ENCODE measurements at places on chromosomes 6 and 20.
A peak's percentile ranks its signal among the peaks of the same experiment; 100 is the strongest.

GRCh38 chr6:49225471-49225870 is 237.6 kb downstream of the MMUT start:
- no peak for DNase-seq

GRCh38 chr20:39358052-39358451 is 395.9 kb downstream of the DHX35 start:
- no peak for DNase-seq

DNA sequence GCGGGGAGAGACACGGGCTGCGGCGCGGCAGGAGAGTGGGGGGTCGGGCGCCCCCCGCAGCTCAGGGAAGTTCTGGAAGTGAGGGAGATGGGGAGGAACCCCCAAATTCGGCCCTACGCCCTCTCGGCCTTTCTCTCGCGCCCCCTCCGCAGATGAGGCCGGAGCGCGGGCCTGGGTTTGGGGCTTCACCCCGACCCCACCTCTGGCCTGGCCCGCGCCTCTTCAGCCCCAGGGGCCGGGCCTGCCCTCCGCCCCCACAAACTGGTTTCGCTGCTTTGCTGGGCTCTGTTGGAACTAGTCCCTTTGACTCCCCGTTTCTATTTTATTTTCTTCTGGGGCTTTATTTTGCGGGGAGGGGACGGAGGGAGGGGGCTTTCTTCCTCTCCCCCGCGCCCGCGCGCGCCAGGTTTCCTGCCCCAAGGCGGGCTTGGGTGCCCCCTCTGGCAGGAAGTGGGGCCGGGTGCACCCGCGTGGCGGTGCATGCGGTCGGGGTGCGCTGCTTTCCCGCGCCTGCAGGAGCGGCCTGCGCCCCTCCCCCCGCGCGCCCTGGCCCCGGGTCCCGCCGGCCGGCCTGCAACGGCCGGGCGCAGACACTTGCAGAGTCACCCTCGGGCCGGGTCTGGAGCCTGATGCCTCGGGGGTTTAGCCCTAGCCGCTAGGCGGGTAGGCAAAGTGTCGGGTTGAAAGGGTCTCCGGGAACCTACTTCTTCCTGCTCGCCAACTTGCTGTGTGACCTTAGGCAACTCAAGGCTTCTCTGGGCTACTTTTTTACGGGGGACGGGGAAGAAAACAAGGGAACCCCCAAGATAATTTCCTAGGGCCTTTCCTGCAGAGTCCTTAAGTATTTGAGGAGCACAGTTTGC is 1.3 kb downstream of the HMGA1 start:
- peak; percentile 84 for DNase-seq

DNA sequence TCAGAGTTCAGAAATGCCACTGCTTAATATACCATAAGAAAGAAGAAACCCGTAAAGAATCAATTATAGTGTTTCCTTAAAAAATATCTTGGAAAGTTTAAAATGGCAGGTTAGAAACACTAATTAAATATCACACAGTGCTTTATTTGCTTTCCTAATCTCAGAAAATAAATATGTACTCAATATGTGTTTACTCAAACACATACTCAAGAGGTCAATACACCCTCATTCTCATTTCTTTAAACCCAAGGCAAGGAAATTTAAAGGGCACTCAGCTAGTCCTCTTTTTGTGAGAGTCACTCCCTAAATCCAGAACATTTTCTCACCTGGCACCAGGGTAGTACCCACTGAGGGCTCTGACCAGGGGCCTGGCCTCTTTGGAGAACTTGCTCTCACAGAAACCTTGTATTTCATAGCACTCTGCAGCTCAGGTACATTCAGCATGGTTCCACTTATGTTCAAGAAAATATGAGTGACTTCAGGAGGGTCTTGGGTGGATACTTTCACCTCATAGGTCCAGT is 38.2 kb downstream of the ROS1 start:
- DNase-seq, result no peak

DNA sequence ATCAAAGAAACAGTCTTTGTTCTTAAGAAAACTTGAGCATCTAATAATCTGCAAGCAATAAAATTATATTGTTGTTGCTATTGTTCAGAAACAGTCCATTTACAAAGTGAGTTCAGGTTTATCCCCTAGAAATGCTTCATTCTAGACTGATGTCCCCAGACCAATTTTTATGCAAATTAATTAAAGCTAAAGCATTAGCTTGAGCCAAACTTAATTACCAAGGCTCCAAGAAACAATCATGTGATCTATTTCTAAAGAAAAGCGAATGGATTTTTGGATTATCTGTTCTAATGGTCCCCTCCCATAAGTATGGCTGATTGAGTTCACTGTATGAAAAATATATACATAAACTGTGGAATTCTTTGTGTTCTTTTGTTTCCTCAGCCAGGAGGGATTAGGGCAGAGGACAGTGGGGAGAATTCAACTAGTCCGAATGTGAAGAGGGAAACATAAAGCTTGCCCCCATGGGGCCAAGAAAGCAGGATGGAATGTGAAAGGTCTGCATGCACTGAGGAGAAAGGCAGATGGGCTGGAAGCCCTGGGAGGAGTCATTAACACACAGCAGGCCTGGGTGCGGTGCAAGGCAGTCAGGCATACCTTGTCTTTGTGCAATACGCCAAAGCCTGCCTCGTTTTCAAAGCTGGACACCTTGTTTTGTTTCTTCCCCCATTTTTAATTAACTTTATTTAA is 597.1 kb downstream of the KIF16B start:
- no peak for DNase-seq

GRCh38 chr6:18503593-18504231 is 116.6 kb downstream of the RNF144B start:
- peak; percentile 69 for DNase-seq

DNA sequence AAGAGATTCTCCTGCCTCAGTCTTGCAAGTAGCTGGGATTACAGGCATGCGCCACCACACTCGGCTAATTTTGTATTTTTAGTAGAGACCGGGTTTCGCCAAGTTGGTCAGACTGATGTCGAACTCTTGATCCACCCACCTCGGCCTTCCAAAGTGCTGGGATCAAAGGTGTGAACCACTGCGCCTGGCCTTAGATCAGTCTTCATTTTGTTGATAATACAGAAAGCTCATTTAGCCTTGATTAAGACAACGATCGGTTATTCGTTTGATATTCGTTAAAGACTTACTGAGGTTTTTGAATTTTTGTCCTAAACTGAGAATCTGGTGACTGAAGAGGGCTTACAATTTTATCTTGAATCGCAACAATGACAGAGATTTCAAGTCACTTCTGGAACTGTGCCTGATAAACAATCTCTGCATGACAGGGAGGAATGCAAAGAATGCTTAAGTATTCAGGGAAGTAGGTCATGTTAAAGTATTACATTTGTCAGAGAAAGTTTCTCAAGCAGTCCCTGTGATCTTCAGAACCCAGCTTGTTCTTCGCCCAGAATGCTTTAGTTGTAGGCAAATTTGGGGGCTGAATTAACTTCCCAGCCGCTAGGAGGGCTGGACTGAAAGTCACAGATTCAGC is 14.8 kb downstream of the AKAP12 start:
- no peak for DNase-seq

- no peak for DNase-seq
Measured at GRCh38 chr6:125121894-125122293, 31.7 kb upstream of the TPD52L1 start.

DNA sequence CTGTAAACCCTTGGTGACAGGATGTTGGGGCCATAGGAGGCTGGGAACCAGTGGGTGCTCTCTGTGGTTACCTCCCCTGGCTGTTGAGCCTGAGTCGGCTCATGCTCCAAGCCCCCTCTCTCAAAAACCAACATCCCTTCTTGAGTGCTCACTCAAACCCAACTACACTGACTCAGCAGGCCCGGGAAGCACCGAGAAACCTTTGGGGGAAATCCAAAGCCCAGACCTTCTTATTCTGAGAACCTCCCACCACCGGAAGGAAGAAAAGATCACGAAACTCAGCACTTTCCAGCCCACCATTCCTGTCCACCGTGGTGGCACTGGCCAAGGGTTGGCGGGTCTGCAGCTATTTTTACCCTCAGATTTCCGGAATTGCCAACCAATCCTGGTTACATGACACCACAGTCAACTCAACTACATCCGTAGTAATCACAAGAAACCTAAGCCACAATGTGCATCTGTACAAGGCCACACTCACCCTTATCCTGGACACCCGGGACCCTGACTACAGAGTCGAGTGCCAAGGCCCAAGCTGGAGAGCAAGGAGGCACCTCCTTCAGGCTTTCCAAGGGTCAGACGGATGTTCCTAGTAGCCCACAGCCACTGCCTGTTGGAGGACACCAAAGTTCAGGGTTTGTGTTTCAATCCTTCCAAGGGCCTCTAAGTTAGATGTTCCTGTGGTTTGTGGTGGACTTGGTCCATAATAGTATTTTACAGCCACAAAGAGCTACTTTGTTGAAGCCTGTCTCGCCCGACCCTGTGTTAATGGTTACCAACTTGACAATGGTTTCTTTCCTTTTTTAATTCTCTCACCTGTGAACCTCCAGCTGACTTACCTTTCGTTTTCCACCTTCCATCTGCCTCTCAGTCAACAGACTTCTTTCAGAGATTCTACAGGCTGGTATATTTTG is 317.0 kb downstream of the CDC5L start:
- no peak for DNase-seq

DNA sequence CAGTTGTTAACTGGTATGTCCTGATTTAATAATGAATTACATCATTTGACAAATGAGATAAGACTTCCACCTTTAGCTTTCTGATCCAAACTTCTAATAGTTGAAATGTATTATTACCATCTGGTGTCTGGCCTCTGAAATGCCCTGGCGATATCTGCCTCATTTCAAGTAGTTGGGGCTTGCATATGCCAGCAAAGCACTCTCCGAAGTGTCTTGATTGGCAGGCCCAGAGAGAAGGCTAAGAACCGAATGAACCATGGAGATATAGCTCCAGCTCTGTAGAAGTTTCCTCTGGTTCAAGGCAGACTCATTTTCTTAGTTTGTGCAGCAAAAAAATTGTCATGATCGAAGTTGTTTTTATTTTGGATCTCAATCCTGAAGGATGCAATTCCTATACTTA is 13.4 kb upstream of the HIVEP2 start:
- no peak for DNase-seq

DNA sequence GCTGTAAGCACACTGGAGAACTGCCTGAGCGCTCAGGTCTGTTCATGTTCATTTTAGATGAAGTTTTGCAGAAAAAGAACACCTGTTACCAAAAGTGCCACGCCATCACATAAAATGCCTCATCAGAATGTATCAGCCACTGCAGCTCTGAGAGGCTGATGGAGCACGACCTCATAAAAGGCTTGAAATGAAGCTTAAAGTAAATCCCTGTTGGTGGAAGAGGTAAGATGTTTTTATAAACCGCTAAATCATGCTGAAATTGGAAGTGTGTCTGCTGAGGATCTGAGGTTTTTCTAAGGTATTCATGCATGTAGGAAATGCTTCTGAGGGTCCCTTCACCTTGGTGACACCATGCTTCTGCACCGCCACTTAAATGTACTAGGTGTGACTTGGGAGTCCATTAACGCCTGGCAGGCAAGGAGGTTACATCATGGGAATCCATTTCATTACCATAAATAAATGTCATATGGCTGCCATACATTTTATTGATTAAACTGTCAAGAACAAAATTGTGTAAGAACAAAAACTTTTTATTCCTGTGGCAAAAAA is 363.1 kb upstream of the AGPAT4 start:
- DNase-seq, result no peak

DNA sequence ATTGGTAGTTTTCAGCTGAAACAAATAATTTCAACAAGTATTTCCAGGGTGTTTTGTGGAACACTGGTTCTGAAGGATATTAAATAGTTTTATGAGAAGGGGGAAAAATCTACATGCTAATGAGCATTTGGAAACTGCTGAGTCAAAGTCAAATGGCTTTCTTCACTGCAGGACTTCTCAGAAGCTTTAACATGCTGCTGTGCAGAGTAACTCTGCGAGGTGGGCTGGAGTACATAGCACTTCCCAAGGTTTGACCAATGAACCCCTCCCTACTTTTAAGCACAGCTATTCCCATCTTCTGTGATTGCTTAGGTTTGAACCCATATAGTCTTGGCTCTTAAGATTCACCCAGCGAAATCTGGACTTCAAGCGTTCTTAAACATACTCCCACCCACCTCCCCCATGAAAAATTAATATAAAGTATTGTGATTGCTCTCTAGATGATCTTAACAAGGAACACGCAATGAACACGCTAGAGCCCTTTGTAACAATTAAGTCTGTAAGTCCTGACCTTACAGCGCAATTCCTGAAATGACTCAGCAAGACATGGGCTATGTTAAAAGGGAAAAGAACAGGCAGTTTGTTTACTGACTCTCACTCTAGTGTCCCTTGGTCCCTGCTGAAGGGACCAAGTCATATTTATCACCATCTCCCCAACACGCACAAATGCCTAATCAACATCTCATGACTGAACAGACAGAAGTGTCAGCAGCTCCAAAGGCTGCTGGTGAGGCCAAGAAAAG is 105.2 kb downstream of the NFATC2 start:
- DNase-seq, result no peak

GRCh38 chr6:142783499-142783898 is 161.5 kb downstream of the HIVEP2 start:
- DNase-seq, result no peak

DNA sequence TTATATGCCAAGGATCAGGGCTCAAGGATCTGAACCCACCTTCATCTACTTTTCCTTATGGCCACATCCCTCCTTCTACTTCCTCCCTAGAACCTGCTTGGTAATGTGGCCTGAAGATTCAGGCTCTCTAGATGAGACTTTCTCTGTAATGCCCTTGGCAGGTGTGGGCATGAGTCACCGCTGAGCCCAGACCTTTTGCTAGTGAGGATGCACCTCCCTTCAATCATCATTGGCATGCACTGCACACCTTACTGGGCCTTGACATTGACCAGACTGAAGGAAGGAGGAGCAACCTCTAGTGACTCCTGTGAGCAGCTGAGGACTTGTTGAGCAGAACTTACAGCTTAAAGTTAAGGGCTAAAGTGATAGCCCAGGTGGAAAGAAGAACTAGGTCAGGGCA is 405.3 kb downstream of the MAFB start:
- no peak for DNase-seq

GRCh38 chr20:24784607-24785006 is 164.5 kb upstream of the CST7 start:
- no peak for DNase-seq

- no peak for DNase-seq
Measured at GRCh38 chr6:112254921-112255320, 554 bp upstream of the LAMA4 start.

- no peak for DNase-seq
Measured at GRCh38 chr20:16125816-16126215, 447.4 kb downstream of the KIF16B start.

GRCh38 chr6:45512717-45513116 is 135.0 kb upstream of the SUPT3H start:
- no peak for DNase-seq

DNA sequence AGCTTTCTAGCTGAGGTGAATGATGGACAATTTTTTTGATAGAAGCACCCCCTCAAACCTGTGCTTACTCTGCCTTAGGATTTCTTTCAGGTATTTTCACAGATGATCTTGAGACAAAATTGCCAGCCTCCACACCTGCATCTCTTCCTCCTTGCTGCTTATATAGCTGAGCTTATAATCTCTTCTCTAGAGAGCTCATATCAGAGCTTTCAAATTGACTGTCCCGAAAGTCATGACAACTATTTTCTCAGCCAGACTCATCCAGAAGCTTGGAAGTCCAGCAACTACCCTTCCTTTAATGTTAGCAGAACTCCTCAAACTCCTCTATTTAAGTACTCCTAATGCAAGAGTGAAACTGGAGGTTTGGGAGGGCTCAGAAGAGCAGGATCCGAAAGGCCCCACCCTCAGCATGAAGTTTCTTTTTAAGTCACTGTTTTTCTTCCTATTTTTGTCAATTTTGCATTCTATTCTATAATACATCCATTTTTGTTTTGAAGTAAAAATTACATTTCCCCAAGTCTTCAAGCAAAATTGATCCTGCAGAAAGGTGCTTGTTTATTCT is 12.7 kb downstream of the CGA start:
- no peak for DNase-seq

Data from natural killer cell (primary cell).